ENCODE measurements at places on chromosomes 5 and 9.

GRCh38 chr9:98161851-98162250, 30.6 kb downstream of the CORO2A start:
- DNase-seq = no peak

DNA sequence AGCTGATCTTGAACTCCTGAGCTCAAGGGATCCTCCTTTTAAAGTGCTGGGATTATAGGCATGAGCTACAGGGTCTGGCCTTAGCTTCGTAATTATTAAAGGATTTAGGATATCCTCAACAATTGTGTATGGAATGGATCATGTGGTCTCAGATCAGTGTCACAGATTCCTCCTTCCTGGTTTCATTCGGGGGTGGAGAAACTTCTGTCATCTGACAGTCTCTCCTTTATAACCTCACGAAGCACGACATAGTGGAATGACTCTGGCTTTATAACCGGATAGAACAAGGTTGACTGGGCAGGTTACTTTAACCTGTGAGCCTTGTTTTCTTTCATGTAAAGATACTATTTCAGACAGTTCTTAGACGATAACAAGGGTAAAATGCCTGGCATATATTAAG, 4.4 kb upstream of the GNG10 start:
- DNase-seq = no peak

- no peak for DNase-seq
These were observed 115.4 kb downstream of the RGS3 start for GRCh38 chr9:113578882-113579282.

GRCh38 chr5:45454114-45454513, 242.1 kb downstream of the HCN1 start:
- no peak for DNase-seq

DNA sequence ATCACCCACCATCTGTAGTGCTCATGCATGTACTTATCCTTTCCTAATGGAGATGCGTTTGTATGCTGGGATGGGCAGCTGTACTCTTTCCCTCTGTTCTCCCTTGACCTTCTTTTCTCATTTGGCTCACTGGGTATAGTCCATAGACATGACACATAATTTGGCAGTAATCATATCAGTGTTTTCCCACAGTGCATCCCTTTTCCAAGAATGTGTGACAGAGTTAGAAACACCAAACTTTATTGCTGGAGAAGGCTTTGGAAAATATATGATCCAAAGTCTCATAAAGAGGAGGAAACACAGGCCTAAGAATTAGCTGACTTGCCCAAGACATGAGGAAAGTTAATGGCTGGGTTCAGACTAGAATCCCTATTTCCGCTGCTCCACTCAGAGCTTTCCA, 1233.4 kb upstream of the DMAC1 start:
- no peak for DNase-seq

- no peak for DNase-seq
These were observed 113.1 kb upstream of the ACOT12 start for GRCh38 chr5:81506900-81507588.

GRCh38 chr5:131282235-131282634, 18.4 kb downstream of the CDC42SE2 start:
- DNase-seq = no peak

DNA sequence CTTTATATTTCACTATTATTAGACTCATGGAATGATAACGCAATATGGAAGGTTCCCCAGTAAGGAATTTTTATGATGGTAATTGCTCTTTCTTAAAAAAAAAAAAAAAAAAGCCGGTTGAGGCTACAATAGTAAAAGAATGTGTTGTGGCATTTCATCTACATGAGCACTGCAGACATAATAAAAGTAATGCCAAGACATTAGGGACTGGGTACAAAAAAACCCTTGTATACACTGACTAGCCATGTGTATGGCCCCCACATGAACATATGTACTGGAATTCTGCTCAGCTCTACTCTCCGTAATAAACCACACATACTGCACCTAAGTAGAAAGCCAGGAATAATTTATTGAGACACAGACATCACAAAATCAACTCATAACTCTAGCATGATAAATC, 218.4 kb downstream of the ADAMTS6 start:
- DNase-seq = no peak

- no peak for DNase-seq
These were observed 135.7 kb downstream of the FANCC start for GRCh38 chr9:95181835-95182234.

DNA sequence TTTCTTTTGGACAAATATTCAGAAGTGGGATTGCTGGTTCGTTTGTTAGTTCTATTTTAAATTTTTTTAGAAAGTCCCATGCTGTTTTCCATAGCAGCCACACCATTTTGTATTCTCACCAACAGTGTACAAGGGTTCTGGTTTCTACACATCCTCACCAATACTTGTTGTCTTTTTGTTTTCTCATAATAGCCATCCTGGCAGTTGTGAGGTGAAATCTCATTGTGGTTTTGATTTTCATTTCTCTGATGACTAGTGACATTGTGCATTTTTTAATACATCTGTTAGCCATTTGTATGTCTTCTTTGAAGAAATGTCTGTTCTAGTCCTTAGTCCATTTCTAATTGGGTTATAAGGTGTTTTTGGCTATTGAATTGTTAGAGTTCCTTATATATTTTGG, 214.3 kb downstream of the ARRDC3 start:
- no peak for DNase-seq

GRCh38 chr9:119986205-119986604, 593.8 kb downstream of the CDK5RAP2 start:
- DNase-seq = no peak

DNA sequence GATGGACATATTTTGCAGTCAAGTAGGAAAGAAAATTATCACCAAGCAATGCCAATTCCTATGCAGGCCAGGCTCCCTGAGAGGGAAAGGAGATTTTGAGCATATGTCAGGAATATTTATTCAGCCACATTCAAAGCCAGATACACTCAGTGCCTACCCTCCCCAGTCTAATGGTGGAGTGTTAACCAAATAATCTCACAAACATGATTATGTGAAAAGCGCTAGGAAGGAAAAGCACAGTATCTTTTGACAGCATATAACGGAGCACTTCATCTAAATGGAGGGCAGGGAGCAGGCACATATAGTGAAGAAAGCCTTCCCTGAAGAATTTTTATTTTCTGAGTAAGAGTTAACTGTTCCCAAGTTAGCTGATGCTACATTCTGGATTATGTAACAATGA, 80.3 kb upstream of the SLC30A5 start:
- DNase-seq = no peak

DNA sequence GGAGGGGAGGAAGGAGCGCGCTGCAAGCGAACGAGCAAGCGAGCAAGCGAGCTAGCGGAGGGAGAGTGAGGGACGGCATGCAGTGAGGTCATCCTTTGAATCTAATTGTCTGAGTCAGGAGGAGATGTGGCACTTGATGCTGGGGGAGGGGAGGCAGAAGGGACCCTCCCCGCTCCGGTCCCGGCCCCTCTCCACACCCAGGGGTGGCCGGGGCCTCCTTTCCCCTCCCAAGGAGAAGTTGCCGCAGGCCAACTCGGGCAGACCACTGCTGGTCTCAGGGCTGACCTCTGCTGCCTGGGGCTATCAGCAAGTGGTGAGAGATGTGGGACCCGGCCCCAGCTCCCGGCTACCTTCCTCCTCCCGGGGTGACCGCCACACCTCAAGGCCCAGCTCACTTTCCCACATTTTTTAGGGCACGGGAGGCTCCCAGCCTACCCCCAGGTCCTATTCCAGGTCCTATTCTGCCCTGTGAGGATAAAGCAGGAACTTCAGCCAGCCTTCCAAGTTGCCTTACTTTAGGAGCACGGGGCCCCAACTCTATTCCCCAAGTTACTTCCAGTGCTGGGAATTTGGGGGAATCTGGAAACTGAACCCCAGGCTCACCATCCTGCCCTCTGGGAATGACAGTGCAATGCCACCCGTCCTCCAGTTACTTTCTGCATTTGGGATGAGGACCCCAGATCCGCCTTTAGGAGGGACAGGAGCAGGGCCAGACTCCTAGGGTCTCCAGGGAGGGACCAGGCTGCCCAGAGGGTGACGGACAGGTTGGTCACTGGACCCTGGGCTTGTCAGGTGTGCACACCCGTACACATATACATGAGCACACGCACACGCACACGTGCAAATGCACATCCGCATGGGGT, 11.1 kb downstream of the CNTFR start:
- no peak for DNase-seq

Measured in lower leg skin (tissue), 4 donors.